ENCODE measurements at places on chromosomes 4 and X.
A peak's percentile ranks its signal among the peaks of the same experiment; 100 is the strongest.

DNA sequence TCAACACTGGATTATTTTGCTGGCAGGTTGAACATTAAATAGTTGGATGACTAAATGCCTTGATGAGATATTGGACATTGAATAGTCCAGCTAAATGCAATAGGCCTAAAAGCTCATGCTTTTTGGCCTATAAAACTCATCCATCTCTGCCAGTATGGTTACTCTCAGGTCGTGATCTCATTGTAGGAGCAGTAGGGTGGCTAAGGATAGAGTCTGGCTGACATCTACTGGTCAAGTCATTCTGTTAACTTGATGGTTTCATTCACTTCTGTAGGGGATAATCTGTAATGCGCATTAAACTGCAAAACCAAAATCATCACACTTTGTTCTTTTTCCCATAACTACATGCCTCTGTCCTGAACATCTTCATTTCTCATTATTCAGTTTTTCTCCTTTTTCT, 227.0 kb downstream of the DKK2 start:
- DNase-seq = no peak

DNA sequence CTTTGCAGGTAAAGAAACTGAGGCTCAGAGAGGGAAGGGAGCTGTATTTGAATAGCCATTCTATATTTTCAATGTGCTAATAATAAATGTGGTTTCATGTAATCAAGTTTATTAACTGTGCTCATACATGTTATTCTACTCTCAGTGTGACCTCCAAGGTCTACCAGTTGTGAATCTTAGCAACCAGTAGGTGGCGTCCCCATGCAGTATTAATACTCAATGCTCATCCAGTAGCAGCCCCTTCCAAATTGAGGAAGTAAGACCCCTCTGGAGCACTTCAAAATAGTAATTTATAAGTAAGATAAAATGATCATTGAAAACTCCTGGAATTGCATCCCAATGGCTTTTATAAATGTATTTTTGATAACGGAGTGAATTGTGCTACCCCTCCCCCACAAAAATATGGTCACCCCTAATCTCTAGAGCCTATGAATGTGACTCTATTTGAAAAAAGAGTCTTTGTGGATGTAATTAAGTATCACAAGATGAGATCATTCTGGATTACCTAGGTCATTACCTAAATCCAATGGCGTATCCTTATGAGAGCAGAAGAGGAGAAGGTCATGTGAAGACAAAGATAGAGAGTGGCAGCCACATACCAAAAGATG, 20.4 kb upstream of the SEPSECS start:
- DNase-seq = peak; percentile 70

- no peak for DNase-seq
Measured at GRCh38 chr4:75786938-75787337, 62.6 kb downstream of the USO1 start.

DNA sequence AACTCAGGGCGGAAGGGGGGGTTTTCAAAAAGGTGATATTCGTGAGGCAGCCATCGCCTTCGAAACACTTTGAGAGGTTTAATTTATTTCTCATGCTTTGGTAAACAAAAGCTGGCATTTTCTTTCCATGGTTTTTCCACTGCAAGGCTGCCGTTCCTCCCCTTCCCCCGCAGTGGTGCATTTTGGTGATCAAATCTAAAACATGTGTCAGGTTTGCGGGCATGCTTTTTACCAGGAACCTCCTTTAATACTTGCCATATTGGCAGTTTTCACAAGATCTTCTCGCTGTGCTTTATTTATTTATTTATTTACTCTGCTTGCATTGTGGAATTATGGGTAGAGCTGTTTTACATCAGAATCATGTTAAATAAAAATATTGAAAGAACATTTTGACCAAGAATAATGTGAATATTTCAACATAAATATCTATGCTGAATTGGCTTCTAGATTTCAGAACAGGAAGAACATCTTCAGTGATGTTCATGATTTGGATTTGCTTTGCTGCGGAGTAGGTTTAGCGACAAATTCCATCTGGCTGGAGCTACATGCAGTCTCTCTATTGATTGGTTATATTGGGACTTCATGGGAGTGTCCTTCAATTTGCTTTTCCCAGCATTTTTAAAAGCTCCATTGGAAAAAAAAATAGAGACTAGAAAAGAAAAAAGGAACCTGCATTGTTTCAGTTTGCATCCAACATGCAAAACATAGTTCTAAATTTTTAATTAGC, 54.4 kb downstream of the STOX2 start:
- no peak for DNase-seq

GRCh38 chr4:26235500-26235899, 85.3 kb upstream of the RBPJ start:
- no peak for DNase-seq

- no peak for DNase-seq
Measured at GRCh38 chr4:148076964-148077363, 345.1 kb downstream of the ARHGAP10 start.

DNA sequence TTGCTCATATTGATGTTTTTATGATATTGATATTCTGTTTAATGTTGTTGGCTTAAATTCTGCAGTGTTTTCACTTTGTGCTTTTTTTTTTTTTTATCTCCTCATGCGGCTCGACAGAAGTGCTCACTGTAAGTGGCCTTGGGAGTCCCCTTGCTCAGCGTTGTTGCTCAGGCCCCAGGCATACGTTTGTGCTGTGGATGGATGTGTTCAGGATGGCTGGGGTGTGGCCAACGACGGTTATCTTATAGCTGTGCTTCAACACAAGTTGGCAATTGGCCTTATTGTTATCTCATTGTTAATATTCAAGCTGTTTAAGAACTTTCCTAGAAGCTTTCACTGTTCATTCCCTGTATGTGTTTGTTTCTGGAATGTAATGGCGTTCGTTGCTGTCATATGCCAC, 36.4 kb upstream of the CLCN4 start:
- DNase-seq = no peak

- no peak for DNase-seq
Measured at GRCh38 chr4:89303177-89303576, 4.4 kb downstream of the GPRIN3 start.

- no peak for DNase-seq
Measured at GRCh38 chrX:55312655-55313054, 47.9 kb upstream of the PAGE3 start.

GRCh38 chrX:120457766-120458180, 11.3 kb downstream of the LAMP2 start:
- no peak for DNase-seq

- no peak for DNase-seq
Measured at GRCh38 chr4:104967034-104967401, 179.7 kb upstream of the TET2 start.

- DNase-seq = peak; percentile 11
Measured at GRCh38 chr4:27278615-27279375, 418.2 kb downstream of the STIM2 start.

DNA sequence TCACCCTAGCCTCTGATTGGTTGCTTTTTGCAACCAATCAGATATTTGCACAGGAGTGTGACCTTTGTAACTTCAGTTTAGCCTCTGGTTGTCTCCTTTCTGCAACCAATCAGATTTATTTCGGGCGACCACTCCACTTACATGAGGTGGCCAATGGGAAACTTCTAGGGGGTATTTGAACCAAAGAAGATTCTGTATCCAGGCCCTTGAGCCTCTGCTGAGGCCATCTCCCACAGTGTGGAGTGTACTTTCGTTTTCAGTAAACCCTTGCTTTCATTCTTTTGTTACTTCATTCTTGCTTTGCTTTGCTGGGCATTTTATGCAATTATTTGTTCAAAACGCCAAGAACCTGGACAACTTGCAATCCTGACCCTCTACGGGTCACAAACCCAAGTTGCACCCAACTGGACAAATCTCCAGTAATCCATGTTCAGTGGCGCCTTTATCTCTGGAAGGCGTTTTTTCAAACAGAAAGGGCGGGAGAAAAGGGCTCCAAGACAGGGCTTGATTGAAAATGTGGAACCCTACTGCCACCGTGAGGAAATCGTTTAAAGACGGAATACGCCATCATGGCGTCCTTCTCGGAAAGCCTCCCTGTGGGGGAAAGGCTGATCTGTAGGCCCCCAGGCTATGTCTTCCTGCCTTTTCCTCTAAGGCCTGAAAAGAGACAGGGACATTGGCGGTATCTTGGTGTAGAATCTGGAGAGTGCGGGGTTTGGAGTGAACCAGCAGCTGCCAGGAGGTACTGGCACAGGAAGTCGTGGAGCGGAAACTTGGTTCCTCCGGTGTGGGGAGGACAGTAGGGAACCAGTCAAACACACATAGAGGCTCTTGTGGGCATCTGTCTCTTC, 184.6 kb downstream of the OR13H1 start:
- DNase-seq = no peak

GRCh38 chr4:80448056-80448455, 112.5 kb downstream of the CFAP299 start:
- no peak for DNase-seq

DNA sequence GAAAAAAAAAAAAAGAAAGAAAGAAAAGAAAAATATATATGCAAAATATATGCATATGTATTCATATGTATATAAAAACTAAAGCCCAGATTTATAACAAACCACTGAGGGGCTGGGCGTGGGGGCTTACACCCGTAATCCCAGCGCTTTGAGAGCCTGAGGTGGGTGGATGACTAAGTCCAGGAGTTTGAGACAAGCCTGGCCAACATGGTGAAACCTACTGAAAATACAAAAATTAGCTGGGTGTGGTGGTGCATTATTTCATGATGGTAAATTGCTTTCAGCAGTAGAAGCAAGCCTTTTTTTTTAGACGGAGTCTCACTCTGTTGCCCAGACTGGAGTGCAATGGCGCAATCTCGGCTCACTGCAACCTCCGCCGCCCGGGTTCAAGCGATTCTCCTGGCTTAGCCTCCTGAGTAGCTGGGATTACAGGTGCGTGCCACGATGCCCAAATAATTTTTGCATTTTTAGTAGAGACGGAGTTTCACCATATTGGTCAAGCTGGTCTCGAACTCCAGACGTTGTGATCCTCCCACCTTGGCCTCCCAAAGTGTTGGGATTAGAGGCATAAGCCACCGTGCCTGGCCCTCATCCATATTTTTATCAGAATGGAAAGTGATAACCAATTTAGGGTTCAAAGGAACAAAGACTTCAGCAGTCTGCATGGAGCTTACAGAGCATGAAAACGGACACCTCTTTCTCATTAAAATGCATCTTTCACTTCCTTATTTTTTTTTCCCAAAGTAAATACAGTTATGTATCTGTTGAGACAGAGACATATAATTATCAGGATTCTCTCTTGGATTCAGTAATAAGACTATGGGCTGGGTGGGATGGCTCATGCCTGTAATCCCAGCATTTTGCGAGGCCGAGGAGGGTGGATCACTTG, 27.7 kb upstream of the MOB1B start:
- no peak for DNase-seq

GRCh38 chrX:118541482-118541881, 45.9 kb downstream of the DOCK11 start:
- no peak for DNase-seq

DNA sequence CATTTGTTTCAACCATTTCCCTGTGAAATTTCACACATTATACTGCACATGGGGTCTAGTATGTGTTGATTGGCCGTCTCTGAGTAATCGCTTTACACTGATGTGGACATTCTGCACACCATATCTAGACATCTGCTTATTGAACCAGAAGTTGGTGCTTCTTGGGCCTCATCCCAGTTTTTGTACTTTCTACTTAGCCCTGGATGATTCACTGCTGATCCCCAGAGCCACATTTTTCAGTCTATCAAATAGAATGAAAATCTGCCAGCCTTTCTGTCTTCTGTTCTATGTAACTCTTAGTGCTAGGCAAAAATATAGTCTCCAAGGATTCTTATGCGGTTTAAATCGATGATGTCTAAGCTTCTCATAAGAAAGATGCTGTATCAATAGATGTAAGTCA, 40.5 kb upstream of the RELL1 start:
- DNase-seq = no peak

DNA sequence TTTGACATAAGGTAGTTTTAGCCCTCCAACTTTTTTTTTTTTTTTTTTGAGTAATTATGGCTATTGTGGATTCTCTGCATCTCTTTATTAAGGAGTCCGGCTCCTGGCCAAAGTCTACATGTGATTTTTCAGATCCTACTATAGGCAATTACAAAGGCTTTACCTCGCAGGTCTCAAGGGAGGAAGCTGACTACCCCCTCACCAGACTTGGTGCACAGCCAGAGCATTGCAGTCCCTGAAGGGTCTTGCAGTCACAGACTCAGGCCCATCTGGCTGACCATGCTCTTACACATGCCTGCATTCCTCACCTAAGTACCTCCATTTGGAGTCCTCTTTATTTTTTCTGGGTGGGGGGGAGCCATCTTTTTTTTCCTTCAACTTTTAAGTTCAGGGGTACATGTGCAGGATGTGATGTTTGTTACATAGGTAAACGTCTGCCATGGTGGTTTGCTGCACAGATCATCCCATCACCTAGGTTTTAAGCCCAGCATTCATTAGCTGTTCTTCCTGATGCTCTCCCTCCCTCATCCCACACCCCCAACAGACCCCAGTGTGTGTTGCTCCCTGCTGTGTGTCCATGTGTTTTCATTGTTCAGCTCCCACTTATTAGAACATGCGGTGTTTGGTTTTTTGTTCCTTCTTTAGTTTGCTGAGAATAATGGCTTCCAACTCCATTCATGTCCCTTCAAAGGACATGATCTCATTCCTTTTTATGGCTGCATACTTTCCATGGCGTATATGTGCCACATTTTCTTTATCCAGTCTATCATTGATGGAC, 88.4 kb upstream of the STIM2 start:
- DNase-seq = no peak

DNA sequence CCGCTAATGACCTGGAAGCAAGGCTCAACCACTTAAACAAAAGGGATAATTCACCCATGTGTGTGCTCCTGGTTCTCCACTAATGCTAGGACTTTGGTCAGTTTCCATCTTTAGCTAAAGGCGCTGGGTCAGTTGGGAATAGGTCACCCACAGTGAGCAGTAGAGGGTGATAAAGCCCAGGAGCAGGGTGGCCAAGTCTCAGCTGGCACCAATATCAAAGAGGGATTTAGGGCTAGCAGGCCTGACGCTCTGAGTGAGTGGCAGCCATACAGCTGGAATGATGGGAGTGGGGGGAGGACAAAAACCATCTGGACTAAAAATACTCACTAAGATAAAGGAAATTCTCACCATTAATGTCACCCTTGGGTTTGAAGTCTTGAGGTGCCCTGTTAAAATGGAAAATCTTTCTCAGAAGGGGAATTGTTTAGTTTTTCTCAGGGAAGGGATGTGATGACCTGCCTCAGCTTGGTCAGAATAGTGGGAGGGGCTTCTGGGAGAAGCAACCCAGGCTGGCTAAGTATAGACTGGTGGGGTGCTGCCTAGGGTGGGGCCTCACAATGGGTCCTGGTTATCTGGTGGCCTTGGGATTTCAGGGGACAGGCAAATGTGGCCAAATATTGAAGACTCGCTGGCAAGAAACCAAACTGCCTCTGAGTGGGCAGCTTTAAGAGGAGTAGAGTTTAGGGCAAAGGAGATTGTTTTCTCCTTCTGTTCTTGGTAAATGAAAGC, 47.1 kb downstream of the TSC22D3 start:
- no peak for DNase-seq

DNA sequence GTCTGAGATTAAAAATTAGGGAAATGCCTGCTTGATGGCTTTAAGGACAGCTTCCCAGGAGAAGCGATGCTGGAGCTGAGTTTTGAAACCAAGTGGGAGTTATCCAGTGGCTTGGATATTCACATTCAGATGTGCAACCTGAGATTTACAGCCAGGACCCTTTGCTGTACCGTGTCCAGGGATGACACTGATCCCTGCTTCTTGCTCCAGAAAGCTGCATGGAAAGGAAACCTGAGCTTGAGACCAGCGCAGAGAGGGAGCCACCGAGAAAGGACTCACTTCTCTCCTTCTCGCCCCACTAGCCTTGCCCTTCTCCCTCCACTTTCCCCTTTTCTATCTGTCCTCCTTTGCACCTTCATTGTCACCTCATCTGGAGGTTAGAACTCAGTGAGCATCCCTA, 254.5 kb upstream of the PPARGC1A start:
- no peak for DNase-seq

All from K562 (cell line).